ENCODE measurements at places on chromosomes 1 and 21. TPM values are rescaled to one million over a fixed set of nuclear protein-coding genes. Genes with fewer than 3 reads are reported as not detected.

The CLDN17 gene
- not detected for total RNA-seq

The S100A10 gene
- 330 TPM for total RNA-seq

The PDPN gene
- total RNA-seq = 0.80 TPM

The INSRR gene
- total RNA-seq = not detected

The PDE4B gene
- total RNA-seq = 7.9 TPM

The TEX38 gene
- total RNA-seq = not detected

The SPRR5 gene
- not detected for total RNA-seq

The AADACL4 gene
- total RNA-seq = not detected

The SYT14 gene
- total RNA-seq = 3.8 TPM

The CFAP74 gene
- not detected for total RNA-seq

The GORAB gene
- 12.4 TPM for total RNA-seq

The IL12RB2 gene
- not detected for total RNA-seq

The FLG gene
- 2.4 TPM for total RNA-seq

The ACTL8 gene
- 0.98 TPM for total RNA-seq

The ZNF683 gene
- total RNA-seq = not detected

The ILDR2 gene
- total RNA-seq = 0.64 TPM

The ABCA4 gene
- not detected for total RNA-seq

The NPL gene
- total RNA-seq = 6.9 TPM
